ENCODE measurements at places on chromosomes 2 and 18.

DNA sequence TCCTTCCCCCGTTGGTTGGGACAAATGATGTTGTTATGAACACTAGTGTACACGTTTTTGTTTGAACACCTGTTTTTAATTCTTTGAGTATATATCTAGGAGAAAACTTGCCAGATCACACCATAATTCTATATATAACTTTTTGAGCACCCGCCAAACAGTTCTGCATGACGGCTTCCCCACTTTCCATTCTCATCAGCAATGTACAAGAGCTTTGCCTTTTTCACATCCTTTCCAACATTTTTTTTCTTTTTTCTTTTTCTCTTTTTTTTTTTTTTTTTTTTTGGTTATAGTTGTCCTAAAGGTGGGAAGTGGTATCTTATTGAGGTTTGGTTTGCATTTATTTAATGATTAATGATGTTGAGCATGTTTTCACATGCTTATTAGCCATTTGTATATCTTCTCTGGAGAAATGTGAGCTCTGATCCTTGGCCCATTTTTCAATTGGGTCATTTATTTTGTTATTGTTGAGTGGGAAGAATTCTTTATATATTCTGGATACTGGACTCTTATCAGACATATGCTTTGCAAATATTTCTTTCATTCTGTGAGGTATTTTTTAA, 86.9 kb upstream of the ZC3H15 start:
- DNase-seq, result no peak

- no peak for DNase-seq
Measured at GRCh38 chr2:1738646-1739302, 5.5 kb downstream of the PXDN start.

- DNase-seq, result no peak
Measured at GRCh38 chr18:55405475-55405874, 182.5 kb downstream of the TCF4 start.

GRCh38 chr2:176500901-176501300, 231.7 kb downstream of the MTX2 start:
- DNase-seq, result no peak
